ENCODE measurements at places on chromosomes 4 and X.

- peaks cover 18% of the 10 kb centered on the region for H3K4me1 ChIP-seq
- no peak overlapping the region for H3K27ac ChIP-seq
- H3K4me3 ChIP-seq, result no peak overlapping the region
- H3K36me3 ChIP-seq, result no peaks in the 10 kb centered on the region
- H3K27me3 ChIP-seq, result peaks cover 6% of the 10 kb centered on the region
- no peak for DNase-seq
These were observed 11.6 kb upstream of the TNIP2 start for GRCh38 chr4:2767705-2768074.

GRCh38 chr4:77631276-77631675 lies 25.7 kb downstream of the CXCL13 start:
- H3K4me1 ChIP-seq, result no peaks in the 10 kb centered on the region
- H3K27me3 ChIP-seq, result peaks cover 2% of the 10 kb centered on the region
- DNase-seq, result no peak
- H3K4me3 ChIP-seq, result no peak overlapping the region

- H3K27me3 ChIP-seq, result peaks cover 9% of the 10 kb centered on the region
- H3K36me3 ChIP-seq, result no peaks in the 10 kb centered on the region
- no peak overlapping the region for H3K4me3 ChIP-seq
- no peak overlapping the region for H3K27ac ChIP-seq
- no peak for DNase-seq
These were observed 12.1 kb upstream of the ETNPPL start for GRCh38 chr4:108774809-108775530.

GRCh38 chrX:148536961-148537360 lies 36.5 kb downstream of the AFF2 start:
- DNase-seq, result no peak
- no peaks in the 10 kb centered on the region for H3K36me3 ChIP-seq
- no peak overlapping the region for H3K4me3 ChIP-seq
- no peak overlapping the region for H3K27ac ChIP-seq
- H3K27me3 ChIP-seq, result peaks cover 9% of the 10 kb centered on the region

GRCh38 chr4:142284402-142285221 lies 561.5 kb downstream of the INPP4B start:
- no peak overlapping the region for H3K27ac ChIP-seq
- DNase-seq, result no peak
- H3K4me1 ChIP-seq, result no peaks in the 10 kb centered on the region
- H3K36me3 ChIP-seq, result no peaks in the 10 kb centered on the region

GRCh38 chr4:61202638-61203435 lies 2.7 kb downstream of the ADGRL3 start:
- H3K4me1 ChIP-seq, result no peaks in the 10 kb centered on the region
- DNase-seq, result no peak
- H3K27me3 ChIP-seq, result peaks cover 12% of the 10 kb centered on the region
- H3K27ac ChIP-seq, result no peak overlapping the region

- no peaks in the 10 kb centered on the region for H3K36me3 ChIP-seq
- peak overlapping the region; percentile 66 for H3K27ac ChIP-seq
- DNase-seq, result peak; percentile 35
- peaks cover 19% of the 10 kb centered on the region for H3K4me1 ChIP-seq
These were observed 468 bp downstream of the ZMYM3 start for GRCh38 chrX:71253253-71254091.

DNA sequence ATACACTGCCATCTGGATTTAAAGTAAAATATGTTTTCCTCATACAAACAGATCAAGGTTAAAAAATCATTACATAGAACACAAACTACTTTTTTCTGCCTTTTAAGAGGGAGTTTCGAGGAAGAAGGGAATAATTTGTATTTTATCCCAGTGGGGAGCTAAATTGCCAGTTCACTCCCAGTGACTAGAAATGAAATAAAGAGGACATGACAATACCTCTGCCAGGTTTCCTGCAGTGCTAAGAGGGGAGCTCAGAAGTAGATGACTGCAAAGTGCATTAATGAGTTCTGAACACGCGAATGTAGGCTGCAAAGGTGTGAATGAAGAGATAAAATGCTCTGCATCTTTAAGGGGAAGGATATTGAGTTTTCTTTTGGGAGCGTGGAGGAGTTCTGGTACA lies 69.7 kb downstream of the SRPX start:
- H3K4me3 ChIP-seq, result no peak overlapping the region
- peaks cover 2% of the 10 kb centered on the region for H3K27me3 ChIP-seq
- no peaks in the 10 kb centered on the region for H3K36me3 ChIP-seq
- H3K27ac ChIP-seq, result no peak overlapping the region
- DNase-seq, result no peak

- H3K36me3 ChIP-seq, result no peaks in the 10 kb centered on the region
- H3K27ac ChIP-seq, result no peak overlapping the region
- no peak overlapping the region for H3K4me3 ChIP-seq
These were observed 31.1 kb downstream of the GRID2 start for GRCh38 chr4:92334716-92335350.

DNA sequence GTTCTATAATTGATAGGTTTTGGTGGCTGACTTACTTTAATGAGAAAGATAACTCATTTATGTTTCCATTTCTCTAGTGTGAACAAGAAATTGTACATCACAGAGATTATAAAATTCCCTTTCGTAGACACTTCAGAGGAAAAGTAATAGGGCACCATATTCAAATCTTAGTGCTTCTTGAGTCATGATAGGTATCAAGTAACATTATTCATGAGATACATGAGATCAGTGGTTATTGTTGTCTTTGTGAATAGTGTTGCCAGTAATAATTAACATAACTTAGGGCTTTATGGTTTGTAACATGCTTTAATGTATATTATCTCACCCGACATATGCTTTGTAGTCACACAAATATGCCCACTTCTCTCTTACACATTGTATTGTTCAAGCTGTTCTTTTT lies 73.7 kb upstream of the IL15 start:
- no peaks in the 10 kb centered on the region for H3K27me3 ChIP-seq
- no peak overlapping the region for H3K27ac ChIP-seq
- H3K4me3 ChIP-seq, result no peak overlapping the region
- no peaks in the 10 kb centered on the region for H3K36me3 ChIP-seq

DNA sequence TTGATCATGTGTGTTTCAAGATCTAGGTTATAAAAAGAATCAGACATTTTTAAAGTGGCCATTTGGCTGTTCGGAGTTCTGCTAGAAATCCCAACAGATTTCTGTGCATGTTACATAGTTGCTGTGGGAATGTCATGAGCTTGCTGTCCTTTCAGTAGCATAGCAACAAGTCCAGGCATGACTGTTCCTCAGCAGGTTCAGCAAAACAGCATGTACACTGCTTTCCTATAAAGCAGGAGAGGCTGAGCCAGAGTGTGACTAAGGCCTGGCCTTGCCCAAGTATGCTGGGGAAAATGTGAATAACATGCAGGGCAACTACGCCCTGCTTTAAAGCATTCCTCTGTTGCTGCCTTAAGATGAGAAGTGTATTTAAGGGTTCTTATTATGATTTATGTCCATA lies 217.1 kb upstream of the SMIM31 start:
- no peak for DNase-seq
- peaks cover 2% of the 10 kb centered on the region for H3K27me3 ChIP-seq
- H3K4me3 ChIP-seq, result no peak overlapping the region

GRCh38 chr4:77505275-77505957 lies 100.2 kb upstream of the CXCL13 start:
- H3K27ac ChIP-seq, result no peak overlapping the region
- H3K4me3 ChIP-seq, result no peak overlapping the region
- H3K4me1 ChIP-seq, result no peaks in the 10 kb centered on the region
- DNase-seq, result no peak

GRCh38 chr4:186297013-186297645 lies 31.1 kb downstream of the F11 start:
- no peak overlapping the region for H3K4me3 ChIP-seq
- DNase-seq, result no peak
- H3K36me3 ChIP-seq, result no peaks in the 10 kb centered on the region

DNA sequence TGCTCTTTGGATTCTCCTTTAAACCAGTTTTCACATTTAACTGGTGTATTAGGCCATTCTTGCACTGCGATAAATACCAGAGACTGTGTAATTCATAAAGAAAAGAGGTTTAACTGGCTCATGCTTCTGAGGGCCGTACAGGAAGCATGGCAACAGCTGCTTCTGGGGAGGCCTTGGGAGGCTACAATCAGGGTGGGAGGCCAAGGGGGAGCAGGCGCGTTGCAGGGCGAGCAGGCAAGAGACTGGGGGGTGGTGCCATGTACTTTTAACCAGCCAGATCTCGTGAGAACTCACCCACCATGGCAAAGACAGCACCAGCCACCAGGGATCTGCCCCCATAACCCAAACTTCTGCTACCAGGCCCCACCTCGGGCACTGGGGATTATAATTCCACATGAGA lies 38.1 kb downstream of the RNF212 start:
- no peaks in the 10 kb centered on the region for H3K36me3 ChIP-seq
- H3K4me1 ChIP-seq, result peaks cover 13% of the 10 kb centered on the region
- no peak overlapping the region for H3K27ac ChIP-seq

GRCh38 chr4:76708971-76709771 lies 188.8 kb downstream of the SOWAHB start:
- DNase-seq, result no peak
- no peaks in the 10 kb centered on the region for H3K27me3 ChIP-seq
- no peaks in the 10 kb centered on the region for H3K36me3 ChIP-seq
- H3K4me3 ChIP-seq, result no peak overlapping the region
- H3K27ac ChIP-seq, result no peak overlapping the region
- no peaks in the 10 kb centered on the region for H3K4me1 ChIP-seq

DNA sequence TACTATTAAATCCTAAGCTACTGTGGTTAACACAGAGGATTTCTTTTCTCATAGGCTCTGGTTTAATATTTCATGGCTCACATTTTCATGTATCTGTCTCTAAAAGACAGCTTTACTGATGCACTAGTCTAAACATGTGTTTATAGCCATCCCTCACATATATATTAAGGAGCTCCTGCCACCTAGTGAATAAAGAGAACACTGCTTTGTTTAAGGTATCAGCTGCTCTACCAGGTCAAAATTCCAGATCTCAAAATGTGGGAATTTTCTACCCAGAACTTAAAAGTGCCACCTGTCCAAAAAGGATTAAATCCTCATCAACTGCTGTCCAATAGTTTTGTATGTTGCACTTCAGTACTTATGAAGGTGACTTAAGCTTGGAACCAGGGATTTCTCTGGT lies 188.5 kb upstream of the TEX13C start:
- no peak overlapping the region for H3K27ac ChIP-seq
- no peaks in the 10 kb centered on the region for H3K27me3 ChIP-seq
- H3K36me3 ChIP-seq, result no peaks in the 10 kb centered on the region
- no peak overlapping the region for H3K4me3 ChIP-seq

DNA sequence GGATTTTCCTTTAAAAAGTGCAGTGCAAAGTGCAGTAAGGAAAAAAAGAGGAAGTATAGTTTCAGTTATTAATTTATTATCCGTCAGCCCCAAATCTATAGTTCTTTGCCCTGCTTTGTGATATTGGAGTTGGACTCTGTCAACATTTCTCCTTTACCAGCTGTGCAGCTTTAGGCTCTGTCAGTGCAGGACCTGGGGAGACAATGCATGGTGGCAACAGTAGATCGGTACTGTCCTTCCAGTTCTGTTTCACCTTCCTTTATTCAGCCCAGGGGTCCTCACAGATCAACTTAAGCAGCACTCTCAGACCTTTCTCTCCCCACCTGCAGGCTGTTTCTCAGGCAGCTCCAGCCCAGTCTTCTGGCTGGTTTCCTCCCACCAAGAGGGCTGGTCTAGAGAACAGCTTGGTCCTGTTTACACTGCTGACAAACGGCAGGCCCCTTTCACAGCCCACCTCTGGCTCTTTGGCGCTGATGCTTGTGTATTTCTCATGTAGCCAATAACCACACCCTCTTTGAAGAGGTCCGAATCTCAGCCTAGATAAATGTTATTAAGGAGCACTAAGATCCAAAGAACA lies 71.6 kb downstream of the MCUB start:
- H3K4me1 ChIP-seq, result peaks cover 16% of the 10 kb centered on the region
- peaks cover 3% of the 10 kb centered on the region for H3K36me3 ChIP-seq
- no peak for DNase-seq
- H3K27me3 ChIP-seq, result no peaks in the 10 kb centered on the region

GRCh38 chrX:48711929-48712505 lies 15.5 kb downstream of the SUV39H1 start:
- peak overlapping the region; percentile 64 for H3K4me3 ChIP-seq
- peaks cover 25% of the 10 kb centered on the region for H3K27me3 ChIP-seq
- no peak for DNase-seq

DNA sequence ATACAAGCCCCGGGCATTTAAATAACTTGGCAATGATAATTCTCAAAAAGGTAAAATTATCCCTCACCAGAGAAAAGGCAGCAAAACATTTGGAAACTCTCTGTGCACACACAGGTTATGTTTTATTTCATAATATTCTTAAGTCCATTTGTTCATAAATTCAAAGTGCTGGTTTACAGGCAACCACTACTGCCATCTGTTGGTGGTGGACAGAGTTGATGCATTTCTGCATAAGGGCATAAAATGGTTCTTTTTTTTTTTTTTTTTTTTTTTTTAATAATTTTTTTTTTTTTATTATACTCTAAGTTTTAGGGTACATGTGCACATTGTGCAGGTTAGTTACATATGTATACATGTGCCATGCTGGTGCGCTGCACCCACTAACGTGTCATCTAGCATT lies 31.5 kb upstream of the IL21 start:
- H3K36me3 ChIP-seq, result no peaks in the 10 kb centered on the region
- H3K4me3 ChIP-seq, result no peak overlapping the region
- no peak overlapping the region for H3K27ac ChIP-seq
- DNase-seq, result no peak

GRCh38 chr4:26867914-26868684 lies 7.5 kb downstream of the STIM2 start:
- H3K4me3 ChIP-seq, result peak overlapping the region; percentile 49
- H3K27ac ChIP-seq, result peak overlapping the region; percentile 83
- H3K36me3 ChIP-seq, result no peaks in the 10 kb centered on the region
- DNase-seq, result no peak
